ENCODE measurements at places on chromosomes 5 and 9.
A peak's percentile ranks its signal among the peaks of the same experiment; 100 is the strongest.

DNA sequence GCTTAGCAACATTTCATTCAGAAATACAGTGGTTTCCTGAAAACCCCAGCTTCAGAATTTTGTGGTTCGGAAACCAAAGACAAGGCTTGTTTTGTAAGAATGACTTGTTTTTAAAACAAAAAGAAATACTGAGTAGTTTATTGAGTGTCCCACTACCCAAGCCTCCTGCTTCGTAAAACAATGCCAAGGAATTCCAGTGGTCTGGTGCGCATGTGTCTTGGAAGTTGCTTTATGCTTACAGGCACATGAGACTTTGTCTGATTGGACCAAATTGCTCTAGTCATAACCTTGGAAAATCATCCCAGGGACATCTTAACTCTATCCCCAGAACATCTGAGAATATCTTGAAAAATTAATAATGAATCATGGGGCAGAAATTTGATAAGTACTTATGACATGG, 77.1 kb upstream of the FST start:
- DNase-seq = no peak

GRCh38 chr5:89694026-89694550, 715.5 kb downstream of the CETN3 start:
- DNase-seq = peak; percentile 11

GRCh38 chr5:151571270-151572173, 19.6 kb downstream of the FAT2 start:
- DNase-seq = no peak

- no peak for DNase-seq
These were observed 41.4 kb upstream of the RUSC2 start for GRCh38 chr9:35448496-35448895.

Data from NCI-H526 treated with DMSO at 0.1 percent for 48 hours (cell line).